ENCODE measurements at places on chromosomes 6 and 20. TPM values are rescaled to one million over a fixed set of nuclear protein-coding genes. Genes with fewer than 3 reads are reported as not detected.

The PHACTR1 gene
- polyA plus RNA-seq: 9.2 TPM

The IL17A gene
- polyA plus RNA-seq: not detected

The SLC17A1 gene
- polyA plus RNA-seq: not detected

The GTF2H4 gene
- 18.0 TPM for polyA plus RNA-seq

The B3GALT4 gene
- 1.9 TPM for polyA plus RNA-seq

The TRAM2 gene
- 29.1 TPM for polyA plus RNA-seq

The NKAIN2 gene
- 5.0 TPM for polyA plus RNA-seq

DNA sequence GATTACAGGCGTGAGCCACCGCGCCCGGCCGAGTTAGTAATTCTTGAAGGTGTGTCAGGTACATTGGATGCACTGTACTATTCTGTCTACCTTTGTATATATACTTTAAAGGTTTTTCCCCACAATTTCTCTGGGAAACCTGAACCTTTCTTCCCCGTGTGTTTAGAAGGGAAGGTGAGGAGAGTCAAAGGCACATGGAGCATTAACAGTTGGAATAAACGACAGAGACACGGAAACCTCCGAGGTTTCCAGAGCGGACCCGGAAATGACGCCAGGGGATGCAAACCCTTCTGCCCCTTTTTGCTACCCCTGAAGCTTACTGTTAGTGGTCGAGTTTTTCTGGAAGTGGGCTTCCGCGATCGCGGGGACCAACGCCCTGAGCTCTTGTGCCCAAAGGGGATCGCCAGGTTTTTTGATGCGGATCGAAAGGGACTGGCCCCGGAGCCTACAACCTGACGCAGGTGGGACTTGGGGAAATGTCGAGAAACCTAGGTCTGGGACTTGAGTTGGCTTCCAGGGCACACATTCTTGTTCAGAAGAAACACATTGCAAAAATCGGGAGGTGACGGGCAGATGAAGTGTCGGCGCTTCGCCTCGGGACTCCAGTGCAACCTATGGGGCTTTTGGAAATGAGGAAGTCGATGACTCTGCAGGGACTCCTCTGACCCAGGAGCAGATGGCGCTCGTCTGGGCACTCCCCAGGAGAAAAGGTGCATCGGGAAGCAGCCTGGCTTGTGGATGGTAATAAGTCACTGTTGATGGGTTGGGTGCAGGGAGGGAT, 218.2 kb downstream of the OR2B2 start:
- DNase-seq: no peak

GRCh38 chr20:44400671-44400969, 45.1 kb downstream of the HNF4A start:
- no peak for DNase-seq

- DNase-seq: no peak
Observed at GRCh38 chr6:44738601-44739146, 351.2 kb downstream of the CDC5L start.

DNA sequence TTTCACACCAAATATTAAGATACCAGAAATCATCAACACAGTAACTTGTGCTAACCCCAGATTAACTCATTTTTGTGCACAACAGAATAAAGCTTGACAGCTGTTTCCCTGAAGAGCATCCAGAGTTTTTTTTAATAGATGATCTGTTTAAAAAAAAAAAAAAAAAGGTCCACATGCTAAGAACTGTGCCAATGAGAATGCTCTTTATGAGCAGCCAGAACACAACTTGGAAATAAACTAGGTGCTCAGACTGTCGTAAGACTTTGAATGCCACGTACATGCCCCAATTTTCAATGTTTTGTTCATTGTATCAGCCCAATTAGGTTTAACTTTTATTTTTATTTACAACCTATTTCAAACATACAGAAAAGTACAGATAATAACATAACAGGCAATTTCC, 47.3 kb downstream of the STAU1 start:
- DNase-seq: no peak

DNA sequence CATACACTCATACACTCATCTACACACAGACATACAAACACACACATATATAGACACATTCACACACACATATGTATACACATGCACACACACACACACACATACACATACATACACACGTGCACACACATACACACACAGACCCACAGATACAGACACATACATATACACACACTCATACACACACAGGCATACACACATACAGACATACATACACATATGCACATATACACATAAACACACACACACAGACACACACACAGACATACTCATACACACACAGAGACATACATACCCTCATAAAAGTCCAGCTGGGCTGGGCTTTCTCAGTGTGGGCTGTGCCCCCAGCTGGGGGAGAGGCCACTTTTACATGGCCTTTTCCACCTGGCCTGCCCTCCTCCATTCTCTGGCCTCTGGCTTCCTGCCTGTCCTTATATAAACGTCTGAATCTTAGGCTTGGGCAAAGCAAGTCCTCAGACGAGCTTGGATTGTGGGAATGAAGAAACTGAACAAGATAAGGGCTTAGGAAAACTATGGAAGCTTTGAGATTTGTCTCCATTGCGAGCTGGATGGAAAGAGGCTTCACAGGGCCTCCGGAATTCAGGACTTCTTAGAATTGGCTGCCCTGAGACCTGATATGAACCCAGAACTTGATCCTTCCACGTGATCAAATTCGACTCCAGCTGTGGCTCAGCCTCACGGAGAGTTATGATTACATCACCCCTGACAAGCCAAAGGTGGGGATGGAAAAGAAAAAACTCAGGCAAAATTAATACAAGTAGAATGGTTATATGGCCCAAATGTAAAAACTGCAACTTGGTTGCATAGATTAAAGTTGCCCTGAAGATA, 22.5 kb upstream of the CST3 start:
- DNase-seq: peak; percentile 48

DNA sequence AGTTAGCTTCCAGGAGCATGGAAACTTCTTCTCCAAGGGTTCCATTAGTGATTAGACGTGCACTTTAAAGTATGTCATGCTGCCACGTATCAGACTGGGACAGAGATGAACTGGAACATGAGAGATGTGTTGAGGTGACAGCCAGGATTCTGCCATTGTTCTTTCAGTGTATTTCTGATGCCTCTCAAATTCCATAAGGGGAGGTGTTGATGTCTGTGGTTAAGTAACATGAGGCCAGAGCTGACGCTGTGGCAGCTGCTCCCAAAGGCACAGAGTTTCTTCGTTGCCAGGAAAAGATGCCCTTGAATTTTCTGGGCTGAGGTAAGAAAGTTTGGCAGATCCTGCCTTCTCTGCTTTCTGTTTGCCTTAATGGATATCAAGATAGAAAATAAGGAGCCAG, 63.5 kb downstream of the TRMT6 start:
- no peak for DNase-seq

DNA sequence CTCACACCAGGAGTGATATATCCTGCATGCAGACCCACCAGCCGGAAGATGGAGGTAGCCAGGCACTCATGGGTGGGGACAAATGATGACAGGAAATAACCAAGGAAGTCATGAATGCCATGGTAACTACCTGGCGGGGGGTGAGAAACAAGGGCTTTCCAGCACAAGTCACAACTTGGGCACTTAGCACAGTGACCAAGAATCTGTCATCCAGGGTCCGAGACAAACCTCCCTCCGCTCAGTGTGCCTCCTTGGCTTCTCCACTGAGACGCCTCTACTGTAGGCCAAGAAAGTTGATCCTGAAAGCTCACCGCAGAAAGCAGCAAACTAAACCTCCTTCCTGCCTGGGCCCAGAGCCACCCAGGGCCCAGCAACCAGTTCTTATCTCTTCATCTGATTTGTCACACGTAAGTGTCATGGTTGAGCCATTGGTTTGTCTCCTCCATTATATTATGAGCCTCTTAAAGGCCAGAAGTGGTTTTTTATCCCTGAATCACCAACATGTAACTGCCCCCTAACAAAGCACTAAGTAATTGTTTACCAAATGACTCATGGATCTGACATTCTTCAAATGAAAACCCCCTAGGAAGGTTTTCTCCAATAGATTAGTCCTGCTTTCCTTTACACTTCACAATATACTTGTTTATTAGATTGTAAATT, 84.3 kb upstream of the TAB2 start:
- no peak for DNase-seq

DNA sequence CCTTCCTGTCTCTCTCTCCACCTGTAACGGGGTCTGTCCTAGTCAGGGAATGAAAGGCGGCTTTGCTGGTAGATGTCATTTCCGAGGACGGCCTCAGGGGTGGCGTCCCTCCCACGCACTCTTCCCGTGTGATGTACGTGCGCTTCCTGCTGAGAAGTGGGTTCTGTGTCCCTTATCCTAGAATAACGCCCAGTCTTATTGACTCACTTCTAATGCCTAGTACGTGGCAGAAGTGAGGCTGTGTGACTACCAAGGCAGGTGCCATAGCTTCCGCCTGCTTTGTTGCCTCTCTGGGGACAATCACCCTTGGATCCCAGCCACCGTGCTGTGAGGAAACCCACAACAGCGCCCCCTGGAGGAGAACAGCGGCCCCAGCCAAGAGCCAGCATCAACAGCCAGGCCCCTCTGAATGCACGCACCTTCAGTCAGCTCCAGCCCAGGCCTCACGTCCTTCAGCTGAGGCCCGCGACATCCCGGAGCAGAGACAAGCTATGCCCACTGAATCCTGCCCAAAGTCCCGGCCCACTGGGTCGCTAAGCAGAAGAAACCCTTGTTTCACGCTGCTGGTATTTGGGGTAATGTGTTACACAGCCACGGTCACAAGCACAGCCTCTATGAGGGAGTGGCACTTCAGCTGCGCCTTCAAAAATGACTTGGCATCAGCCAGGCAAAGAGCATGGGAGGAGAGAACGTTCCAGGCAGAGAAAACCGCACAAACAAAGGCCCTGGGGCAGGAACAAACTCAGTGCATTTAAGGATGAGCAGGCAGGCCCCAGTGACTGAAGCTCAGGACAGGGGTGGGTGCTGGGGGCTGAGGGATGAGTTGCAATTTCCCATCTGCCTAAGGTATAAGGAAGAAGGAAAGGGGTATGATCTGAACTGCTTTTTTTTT, 224.2 kb downstream of the NFATC2 start:
- DNase-seq: no peak

DNA sequence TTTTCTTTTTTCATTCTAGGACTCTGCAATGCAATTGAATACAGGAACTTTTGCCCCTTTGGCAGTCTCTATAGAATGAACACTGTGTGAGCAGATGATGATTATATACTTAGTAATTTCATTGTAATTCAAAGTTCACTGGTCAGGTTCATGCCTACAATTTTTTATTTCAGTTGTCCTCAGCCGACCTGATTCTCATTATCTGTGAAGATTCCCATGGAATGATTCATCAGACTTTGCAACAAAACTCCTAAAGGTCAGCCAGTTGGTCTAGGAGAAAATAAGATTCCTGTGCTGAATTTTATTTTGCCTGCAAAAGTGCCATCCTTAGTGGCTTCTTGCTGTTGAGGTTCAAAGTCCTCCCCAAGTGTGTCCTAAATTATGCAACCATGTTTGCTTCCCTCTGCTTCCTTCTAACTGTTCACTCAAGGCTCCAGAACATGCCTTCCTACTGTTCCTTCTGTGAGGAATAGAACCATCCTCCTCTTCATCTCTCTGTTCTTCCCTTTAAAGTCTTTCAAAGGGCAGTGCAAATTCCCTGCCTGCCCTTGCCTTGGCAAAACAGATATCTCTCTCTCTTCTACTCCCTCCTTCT, 194.2 kb upstream of the CNR1 start:
- no peak for DNase-seq

GRCh38 chr20:32160341-32160740, 47.2 kb downstream of the PLAGL2 start:
- DNase-seq: no peak

- DNase-seq: no peak
Observed at GRCh38 chr20:10094566-10095173, 59.9 kb downstream of the ANKEF1 start.

DNA sequence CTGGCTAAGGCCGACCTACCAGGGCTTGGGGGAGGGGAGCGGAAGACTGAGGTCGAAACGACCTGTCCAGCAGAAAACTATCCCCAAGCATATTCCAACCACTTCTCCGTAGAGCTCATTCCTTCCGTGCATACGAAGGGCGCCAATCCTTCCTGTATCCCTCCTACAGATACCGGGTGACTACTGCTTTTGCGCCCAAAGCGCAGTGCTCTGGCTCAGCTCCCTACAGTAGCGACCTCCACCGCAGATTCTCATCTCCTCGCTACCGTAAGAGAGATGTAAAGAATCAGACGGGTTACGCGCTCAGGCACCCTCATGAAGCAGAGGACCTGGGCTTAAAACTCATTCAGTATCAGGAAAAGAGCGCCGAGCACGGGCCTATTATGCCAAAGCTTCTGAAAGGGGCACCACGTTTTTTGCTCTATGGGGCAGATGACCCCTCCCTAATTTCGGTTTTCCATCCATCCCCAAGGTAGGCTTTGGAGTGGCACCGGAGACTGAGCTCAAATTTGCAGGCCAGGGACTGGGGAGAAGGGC, 563 bp upstream of the NNAT start:
- DNase-seq: no peak

DNA sequence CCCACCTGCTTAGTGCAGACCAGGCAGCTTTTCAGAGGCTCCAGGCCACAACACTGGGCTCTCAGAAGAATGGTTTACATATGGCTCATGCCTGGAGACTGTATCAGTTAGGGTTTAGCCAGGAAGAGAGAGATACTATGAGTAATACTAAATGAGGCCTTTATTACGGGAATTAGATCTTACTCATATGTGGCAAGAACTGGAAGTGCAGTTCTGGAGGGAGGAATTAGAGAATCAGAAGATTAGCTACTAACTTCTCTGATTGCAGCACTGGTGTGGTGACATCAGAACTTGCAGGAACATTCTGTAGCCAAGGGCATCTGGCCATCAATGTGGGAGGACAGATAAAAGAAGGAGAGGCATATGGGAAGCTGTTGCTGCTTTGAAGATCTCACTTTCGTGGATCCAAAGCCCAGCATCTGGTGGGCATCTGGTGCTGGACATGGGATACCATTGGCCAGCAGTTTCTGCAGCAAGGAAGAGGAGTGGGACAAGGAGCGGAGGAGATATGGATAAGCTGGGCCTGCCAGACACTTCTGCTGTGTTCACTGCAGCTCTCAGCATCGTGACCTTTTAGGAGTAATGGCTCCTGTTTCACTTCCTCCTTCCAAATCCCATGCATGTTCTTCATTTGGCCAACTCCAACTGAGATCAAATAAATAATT, 248.5 kb downstream of the BTBD3 start:
- DNase-seq: no peak
